Progenitor cell of endocrine pancreas (in vitro differentiated cells): ENCODE measurements at places on chromosomes 7 and 10.

- DNase-seq = no peak
Observed at GRCh38 chr10:34104829-34105572, 710.1 kb downstream of the PARD3 start.

- no peak for DNase-seq
Observed at GRCh38 chr7:139709485-139709884, 68.3 kb downstream of the HIPK2 start.

- DNase-seq = no peak
Observed at GRCh38 chr7:30921540-30922401, 10.1 kb downstream of the AQP1 start.

- no peak for DNase-seq
Observed at GRCh38 chr7:88151119-88151790, 68.6 kb downstream of the SRI start.
